CD4-positive, alpha-beta T cell (primary cell): ENCODE measurements at places on chromosomes 3 and 15.

GRCh38 chr3:188776447-188776846, 395.3 kb upstream of the TPRG1 start:
- DNase-seq: no peak

DNA sequence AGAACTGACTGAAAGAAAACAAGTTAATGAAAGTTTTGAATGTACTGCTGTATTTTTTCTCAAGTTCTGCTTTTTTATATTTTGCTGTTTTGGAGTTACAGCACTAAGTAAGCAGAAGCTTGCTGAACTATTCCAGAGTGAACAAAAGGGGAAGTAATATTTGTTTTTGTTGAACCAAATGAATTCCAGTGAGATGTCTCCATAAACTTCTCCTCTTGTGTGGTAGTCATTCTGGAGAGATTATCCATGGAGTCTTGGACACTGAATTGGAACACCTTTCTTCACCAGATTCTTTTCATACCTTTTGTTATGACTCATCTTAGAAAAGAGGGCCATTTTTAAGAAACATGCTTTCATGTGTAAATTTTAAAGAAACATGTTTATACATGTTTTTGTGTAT, 8.8 kb downstream of the ANKUB1 start:
- no peak for DNase-seq

- DNase-seq: no peak
Measured at GRCh38 chr3:66477856-66478255, 23.0 kb downstream of the LRIG1 start.

DNA sequence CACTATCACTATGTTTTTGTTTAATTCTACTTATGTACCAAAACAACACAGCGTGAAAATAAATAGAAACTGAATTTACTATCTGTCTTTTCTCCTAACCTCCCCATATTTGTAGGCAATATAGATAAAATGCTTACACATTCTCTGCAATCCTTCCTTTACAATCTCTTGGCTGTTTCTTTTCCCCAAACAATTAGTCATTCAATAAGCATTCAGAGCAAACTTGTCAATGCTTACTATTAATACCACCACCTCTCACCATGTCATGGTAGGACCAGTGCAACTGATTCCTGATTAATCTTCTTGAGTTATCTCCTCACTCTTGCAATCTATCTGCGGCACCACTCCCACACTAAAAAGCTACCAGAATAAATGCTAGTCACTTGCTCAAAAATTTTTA, 74.0 kb upstream of the TTBK2 start:
- DNase-seq: no peak

GRCh38 chr3:81295906-81296577, 465.4 kb downstream of the GBE1 start:
- no peak for DNase-seq

- DNase-seq: no peak
Measured at GRCh38 chr15:36884518-36884875, 215.9 kb downstream of the MEIS2 start.

DNA sequence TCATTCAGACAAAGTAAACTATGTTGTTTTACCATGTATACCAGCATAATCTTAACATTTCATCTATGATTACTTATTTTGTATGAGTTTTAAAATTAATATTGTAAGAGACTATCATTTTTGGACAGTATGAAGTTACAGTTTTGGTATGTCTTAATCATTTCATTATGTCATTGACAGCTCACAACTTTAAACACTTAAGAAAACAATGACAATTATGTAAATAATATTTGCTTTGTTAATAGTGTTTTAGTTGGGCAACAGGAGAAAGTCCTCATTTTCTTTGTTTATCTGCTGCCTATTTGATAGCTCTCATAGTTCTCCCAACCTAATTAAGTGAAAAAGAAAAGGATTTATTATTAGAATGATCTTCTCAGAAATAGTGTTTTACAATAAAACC, 80.2 kb downstream of the MEF2A start:
- no peak for DNase-seq

DNA sequence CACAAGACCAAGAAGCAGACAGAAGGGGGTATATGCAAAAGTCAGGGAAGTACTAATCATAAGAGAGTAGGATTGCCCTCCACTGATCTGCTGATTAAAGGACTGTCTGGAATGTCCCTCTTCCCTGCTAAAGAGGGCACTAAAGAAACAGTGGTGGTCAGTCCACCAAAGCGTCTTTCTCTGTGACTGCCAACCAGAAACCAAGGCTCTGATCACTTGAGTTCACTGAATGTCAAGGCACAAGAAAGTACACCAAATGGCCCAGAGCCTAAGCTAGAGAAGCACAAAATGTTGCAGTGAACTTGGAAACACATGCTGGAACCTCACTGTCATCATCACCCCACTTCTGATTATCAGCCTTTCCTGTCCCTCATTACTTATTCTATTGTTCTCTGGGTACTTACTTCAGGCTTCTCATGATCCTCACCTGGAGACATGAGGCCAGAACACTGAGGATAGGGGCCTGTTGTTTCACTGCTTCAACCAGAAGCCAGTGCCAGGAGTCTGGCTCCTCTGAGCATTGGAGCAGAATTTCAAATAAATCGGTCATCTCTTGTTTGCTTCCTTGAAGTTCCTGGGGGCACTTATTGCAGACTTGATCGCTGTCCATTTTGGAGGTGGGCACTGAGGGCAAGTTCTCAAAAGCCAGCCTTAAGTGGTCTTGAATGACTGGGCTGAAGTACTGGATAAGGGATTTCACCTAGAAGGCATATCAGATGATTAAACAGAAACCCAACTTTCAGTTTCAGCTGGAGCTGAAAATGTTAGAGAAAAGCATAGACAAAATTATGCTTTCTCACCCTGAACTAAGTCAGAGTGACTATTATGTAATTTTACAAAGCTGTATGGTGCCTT, 58.9 kb downstream of the EIF3J start:
- DNase-seq: no peak

DNA sequence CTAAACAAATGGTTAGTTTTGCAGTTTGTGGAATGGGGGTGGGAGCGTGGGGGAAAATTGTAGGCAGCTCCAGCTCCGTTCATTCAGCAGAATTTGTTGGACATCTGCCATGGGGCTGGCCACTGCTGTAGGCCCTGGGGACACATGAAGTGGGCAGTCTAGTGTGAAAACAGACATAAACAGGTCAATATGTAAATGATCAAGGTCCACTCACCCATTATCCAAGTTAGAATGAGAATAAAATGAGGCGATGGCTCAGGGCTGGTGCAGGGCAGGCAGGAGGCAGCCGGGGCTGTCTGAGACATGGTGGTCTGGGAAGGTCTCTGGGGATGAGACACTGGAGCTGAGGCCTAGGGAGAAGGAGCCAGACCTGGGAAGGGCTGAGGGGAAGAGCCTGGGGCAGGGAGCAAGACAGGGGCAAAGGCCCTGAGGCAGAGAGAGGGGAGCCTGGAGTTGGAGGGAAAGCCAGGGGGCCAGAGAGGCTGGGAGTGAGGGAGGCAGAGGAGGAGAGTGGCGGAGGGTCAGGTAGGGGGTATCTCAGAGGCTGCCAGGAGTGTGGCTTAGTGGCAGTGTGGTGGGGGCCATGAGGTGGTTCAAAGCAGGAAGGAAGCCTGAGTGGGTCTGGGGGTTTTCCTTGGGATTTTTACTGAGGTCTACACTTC, 6.2 kb upstream of the SLC6A6 start:
- no peak for DNase-seq

- no peak for DNase-seq
Measured at GRCh38 chr3:9121366-9122001, 128.0 kb downstream of the SRGAP3 start.

GRCh38 chr3:99031778-99032177, 130.3 kb upstream of the DCBLD2 start:
- DNase-seq: no peak

GRCh38 chr3:8492744-8493511, 8.7 kb upstream of the LMCD1 start:
- DNase-seq: no peak

DNA sequence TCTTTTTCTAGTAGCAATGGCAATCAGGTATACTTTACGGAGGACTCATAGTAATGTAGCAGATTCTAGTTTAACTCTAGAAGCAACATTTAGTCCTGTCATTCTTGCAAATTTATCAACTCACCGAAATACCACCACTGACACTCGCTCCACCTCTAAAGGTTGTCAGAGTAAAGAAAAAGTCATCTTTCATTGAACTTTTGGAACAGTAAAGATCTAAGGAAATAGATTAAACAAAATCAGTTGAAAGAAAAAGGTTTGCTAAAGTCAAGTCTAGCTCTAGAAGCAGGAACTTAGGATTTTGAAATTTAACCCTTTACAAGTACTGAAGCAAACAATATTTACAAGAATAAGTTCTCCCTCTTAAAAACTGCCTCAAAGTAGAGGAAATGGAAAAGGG, 8.7 kb downstream of the ATP8B4 start:
- no peak for DNase-seq

- DNase-seq: no peak
Measured at GRCh38 chr15:58520464-58520863, 88.7 kb downstream of the LIPC start.

DNA sequence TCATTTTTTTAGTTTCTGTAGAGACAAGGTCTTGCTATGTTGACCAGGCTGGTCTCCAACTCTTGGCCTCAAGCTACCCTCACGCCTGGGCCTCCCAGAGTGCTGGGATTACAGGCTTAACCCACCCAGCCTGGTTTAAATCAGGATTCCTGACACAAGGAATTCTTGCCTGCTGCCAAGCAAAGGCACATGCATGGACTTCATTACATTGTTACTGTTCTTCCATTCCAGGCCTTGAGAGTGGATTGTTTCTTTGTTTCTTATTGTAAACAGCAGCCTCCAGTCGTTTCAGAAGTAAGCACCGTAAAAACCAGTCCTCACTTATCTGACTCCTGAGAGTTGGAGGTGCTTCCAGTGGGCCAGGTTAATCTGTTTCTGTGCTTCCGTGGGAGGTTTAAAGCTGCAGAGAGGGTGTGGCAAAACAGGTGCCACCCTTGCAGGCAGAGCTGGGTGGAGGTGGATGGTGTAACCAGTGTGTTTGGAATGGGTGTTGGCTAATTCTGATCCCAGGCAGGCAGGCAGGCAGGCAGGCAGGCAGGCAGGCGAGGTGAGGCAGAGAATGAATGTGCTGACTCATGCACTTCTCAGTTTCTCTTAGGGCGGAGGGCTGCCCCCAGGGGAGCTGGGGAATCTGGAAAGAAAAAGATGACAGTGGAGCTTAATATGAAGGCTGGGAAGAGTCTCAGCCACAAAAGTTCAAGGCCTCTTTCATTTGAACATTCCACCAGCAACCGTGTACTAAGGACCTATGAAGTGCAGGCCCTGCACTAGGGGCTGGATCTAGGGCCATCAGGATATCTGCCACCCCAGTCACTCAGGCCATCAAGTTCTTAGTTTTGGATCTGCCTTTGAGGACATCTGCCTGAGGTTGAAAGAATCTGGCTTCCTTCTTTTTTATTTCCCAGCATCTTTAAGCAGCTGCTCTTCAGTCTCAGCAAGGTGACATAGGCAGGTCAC, 37.0 kb upstream of the CDCP1 start:
- no peak for DNase-seq

DNA sequence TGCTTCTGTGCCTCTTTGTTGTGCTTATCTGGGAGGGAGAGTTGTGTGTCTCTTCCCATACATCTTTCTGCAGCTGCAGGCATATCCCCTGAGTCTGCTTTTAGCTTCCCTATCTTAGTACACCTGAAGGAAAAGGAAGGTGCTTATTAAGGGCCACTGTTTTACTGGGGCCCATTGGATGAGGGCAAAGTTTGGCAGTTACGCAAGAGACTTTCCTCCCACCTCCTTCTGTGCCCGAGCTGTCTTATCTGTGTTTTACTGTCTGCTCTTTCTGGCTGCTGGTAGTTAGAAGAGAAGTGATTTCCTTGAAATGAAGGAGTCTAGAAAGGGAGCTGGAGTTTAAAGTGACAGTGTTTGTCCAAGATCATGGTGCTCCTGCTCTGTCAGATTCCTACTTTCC, 66.5 kb downstream of the GABRG3 start:
- DNase-seq: no peak

DNA sequence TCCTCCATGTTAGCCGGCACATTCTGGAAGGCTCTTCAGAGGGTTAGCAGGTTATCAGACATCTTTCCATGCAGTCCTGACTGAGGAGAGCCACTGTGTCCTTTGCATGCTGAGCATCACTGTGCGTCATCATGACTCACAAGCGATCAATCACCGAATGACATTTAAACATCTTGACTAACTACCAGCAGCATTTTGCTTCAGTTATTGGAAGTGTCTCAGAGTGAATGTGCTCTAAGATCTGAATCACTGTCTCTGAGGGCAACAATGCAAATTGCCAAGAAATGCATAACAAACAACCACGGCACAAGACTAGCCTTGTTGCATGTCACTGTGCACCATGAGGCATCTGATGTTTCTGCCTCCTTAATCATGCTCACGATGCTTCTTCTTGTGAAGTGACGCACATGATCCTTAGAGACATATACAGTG, 18.3 kb upstream of the ATP8B4 start:
- DNase-seq: no peak
